Stimulated activated memory B cell treated with anti-CD40 and anti-IgM and Interleukin-4, amounts not matched to agents 10 μg/mL and 1 μg/mL and 100 μg/mL, for 72 hours (primary cell): ENCODE measurements at places on chromosomes 16 and 17.

GRCh38 chr17:27760069-27760885 is 40.1 kb downstream of the NOS2 start:
- peaks cover 31% of the 10 kb centered on the region for H3K27me3 ChIP-seq
- H3K4me1 ChIP-seq, result peaks cover 5% of the 10 kb centered on the region

- no peak for ATAC-seq
- no peak overlapping the region for H3K27ac ChIP-seq
- no peaks in the 10 kb centered on the region for H3K36me3 ChIP-seq
- H3K4me1 ChIP-seq, result no peaks in the 10 kb centered on the region
- no peak overlapping the region for H3K4me3 ChIP-seq
Observed at GRCh38 chr16:66107661-66108060, 258.8 kb upstream of the CDH5 start.

DNA sequence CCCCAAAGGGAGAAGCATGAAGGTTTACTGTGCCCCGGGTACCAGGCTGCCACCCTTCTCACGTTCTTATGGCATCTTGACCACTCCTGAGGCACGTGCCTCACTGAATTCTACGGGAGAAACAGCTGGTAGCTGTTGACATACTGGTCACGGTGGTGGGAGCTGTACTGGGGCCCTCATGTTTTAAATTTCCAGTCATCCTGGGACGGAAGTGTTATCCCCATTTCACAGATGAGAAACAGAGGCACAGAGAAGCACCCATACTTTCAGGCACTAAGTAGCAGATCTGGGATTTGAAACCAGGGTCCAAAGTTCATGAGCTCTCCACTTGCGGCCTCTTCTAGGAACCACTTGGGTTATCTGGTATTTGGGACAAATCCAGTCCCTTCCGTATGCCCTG is 26.3 kb upstream of the DOC2B start:
- H3K36me3 ChIP-seq, result peaks cover 6% of the 10 kb centered on the region
- no peak for ATAC-seq
- no peaks in the 10 kb centered on the region for H3K4me1 ChIP-seq
- no peaks in the 10 kb centered on the region for H3K27me3 ChIP-seq
- H3K4me3 ChIP-seq, result no peak overlapping the region
- H3K27ac ChIP-seq, result no peak overlapping the region

- no peaks in the 10 kb centered on the region for H3K36me3 ChIP-seq
- peaks cover 23% of the 10 kb centered on the region for H3K27me3 ChIP-seq
- peaks cover 16% of the 10 kb centered on the region for H3K4me1 ChIP-seq
- no peak overlapping the region for H3K27ac ChIP-seq
Observed at GRCh38 chr17:50955160-50955559, 89.0 kb upstream of the TOB1 start.

GRCh38 chr17:69654981-69655855 is 240.7 kb downstream of the MAP2K6 start:
- peaks cover 1% of the 10 kb centered on the region for H3K27me3 ChIP-seq
- ATAC-seq, result no peak

- no peak for ATAC-seq
- peaks cover 37% of the 10 kb centered on the region for H3K27me3 ChIP-seq
- H3K27ac ChIP-seq, result no peak overlapping the region
- H3K36me3 ChIP-seq, result no peaks in the 10 kb centered on the region
- no peak overlapping the region for H3K4me3 ChIP-seq
- peaks cover 6% of the 10 kb centered on the region for H3K4me1 ChIP-seq
Observed at GRCh38 chr16:85398050-85398451, 215.1 kb upstream of the GSE1 start.

DNA sequence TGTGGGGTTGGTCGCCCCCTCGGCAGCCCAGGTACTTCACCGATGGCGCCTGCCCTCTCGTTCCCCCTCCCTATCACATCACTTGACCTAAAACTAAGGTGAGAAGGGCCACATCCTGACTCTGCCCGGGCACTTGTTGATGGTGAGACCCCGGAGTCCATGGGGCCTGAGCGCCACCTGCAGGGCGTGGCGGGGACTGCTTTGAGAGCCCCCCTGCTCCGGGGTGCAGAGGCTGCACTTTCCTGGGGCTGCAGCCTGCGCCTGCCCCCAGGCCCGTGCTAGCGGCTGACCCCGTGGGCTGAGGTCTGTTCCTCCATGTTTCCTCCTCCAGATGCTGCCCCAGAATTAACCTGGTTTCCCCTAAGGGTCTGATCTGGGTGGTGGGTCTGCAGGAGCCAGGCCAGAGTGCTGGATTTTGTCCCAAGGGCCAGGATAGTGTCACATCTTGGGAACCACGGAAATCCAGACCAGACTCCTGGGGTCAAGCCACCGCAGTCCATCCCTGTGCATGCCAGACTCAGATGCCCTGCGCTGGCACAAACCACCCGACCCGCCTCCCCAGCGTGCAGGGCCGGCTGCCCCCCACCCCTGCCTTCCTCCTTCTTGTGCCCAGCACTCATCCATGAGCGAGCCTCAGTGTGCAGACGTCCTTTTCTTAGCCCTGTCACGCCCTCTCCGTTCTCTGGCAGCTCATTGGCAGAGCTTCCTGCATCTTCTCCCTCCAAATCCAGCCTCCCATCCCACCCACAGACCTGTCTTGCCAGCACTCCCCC is 2.7 kb downstream of the NDUFAF8 start:
- H3K4me3 ChIP-seq, result no peak overlapping the region
- H3K36me3 ChIP-seq, result peaks cover 21% of the 10 kb centered on the region
- H3K27ac ChIP-seq, result peak overlapping the region; percentile 41
- ATAC-seq, result no peak
- no peaks in the 10 kb centered on the region for H3K27me3 ChIP-seq

- ATAC-seq, result no peak
- peaks cover 7% of the 10 kb centered on the region for H3K4me1 ChIP-seq
- H3K27me3 ChIP-seq, result no peaks in the 10 kb centered on the region
- H3K27ac ChIP-seq, result peak overlapping the region; percentile 4
- no peak overlapping the region for H3K4me3 ChIP-seq
Observed at GRCh38 chr16:31128711-31129567, 6.6 kb downstream of the PRSS8 start.

DNA sequence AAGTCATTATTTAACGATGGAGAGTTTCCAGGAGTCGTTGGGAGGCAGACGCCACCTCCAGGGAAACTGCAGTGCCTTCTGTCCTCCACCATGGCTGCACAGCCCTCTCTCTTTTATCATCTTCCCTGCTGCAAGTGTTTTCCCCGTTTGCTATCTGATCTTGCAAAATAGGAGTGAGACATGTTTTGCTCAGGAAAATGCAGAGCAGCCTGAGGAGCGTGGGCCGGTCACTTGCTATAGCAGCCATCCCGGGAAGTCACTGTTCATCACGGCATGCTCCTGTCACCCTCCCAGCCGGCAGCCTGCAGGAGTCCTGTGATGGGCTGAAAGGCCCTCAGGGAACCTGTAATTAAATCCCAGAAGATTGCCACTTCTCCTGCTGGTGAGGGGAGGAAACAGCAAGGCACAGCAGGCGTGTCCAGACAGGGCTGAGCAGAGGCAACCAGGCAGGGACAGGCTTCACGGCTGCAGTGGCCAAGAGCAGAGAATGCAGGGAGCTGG is 143.1 kb downstream of the GSG1L start:
- no peak overlapping the region for H3K27ac ChIP-seq
- ATAC-seq, result no peak
- H3K4me1 ChIP-seq, result no peaks in the 10 kb centered on the region
- peaks cover 51% of the 10 kb centered on the region for H3K27me3 ChIP-seq

DNA sequence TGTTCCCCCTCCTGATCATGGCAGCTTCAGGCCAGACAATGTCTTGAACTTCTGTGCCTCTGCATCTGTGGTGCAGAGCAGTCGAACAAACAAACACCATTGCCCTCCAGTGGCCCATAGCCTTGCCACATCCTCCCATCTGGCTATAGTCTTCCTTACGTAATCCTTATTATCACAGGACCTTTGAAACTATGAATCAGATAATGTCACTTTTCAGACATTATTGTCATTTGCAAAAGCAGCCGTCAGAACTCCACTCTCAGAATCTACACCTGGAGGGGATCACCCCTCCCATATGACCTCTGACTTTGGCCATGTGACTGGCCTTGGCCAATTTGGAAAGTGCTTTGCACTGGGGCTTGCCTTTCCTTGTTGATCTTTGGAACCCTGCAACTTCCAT is 387.3 kb downstream of the MAF start:
- H3K27me3 ChIP-seq, result no peaks in the 10 kb centered on the region
- no peak overlapping the region for H3K4me3 ChIP-seq
- H3K36me3 ChIP-seq, result peaks cover 7% of the 10 kb centered on the region
- ATAC-seq, result no peak
- H3K27ac ChIP-seq, result no peak overlapping the region

GRCh38 chr17:34503528-34504195 is 75.7 kb upstream of the TMEM132E start:
- no peak overlapping the region for H3K4me3 ChIP-seq
- no peaks in the 10 kb centered on the region for H3K4me1 ChIP-seq
- no peaks in the 10 kb centered on the region for H3K36me3 ChIP-seq
- no peak for ATAC-seq

- H3K27ac ChIP-seq, result peak overlapping the region; percentile 96
- no peaks in the 10 kb centered on the region for H3K27me3 ChIP-seq
- H3K4me1 ChIP-seq, result peaks cover 60% of the 10 kb centered on the region
- no peak for ATAC-seq
Observed at GRCh38 chr17:7846063-7846735, 8.7 kb upstream of the TMEM88 start.

DNA sequence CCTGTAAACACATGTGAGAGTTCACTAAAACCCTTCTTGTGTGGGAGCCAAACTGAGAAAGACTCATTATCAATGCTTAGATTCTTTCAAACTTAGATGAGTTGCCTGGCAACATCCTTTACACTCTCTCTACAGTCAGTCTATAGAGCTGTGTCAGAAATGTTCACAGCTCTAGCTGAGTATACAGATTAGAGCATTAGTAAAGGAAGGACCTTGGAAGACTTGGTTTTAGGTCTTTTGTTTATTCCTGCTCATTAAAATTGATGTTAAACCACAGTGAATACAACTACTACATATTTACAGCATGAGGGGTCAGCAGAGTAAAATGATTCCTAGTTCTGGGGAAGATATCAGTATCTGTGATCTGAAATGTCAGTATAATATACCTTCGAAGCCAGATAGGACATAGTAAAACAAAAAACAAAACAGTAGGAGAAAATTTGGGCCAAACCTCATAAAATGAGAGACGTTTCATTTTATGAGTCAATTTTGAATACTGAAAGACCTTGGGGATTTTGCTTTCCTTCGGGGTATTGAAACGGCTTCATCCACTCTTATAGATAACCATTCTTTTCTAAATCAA is 186.0 kb downstream of the TANC2 start:
- no peaks in the 10 kb centered on the region for H3K27me3 ChIP-seq
- H3K4me3 ChIP-seq, result no peak overlapping the region
- H3K36me3 ChIP-seq, result no peaks in the 10 kb centered on the region
- ATAC-seq, result no peak
- H3K4me1 ChIP-seq, result peaks cover 22% of the 10 kb centered on the region

- H3K27me3 ChIP-seq, result no peaks in the 10 kb centered on the region
- H3K4me1 ChIP-seq, result peaks cover 46% of the 10 kb centered on the region
- H3K4me3 ChIP-seq, result peak overlapping the region; percentile 75
- H3K36me3 ChIP-seq, result no peaks in the 10 kb centered on the region
Observed at GRCh38 chr16:29290631-29291247, 115.8 kb downstream of the NPIPB11 start.

- peaks cover 70% of the 10 kb centered on the region for H3K27me3 ChIP-seq
- H3K27ac ChIP-seq, result no peak within 1 kb of the TSS
- peaks cover 7% of the 10 kb centered on the region for H3K4me1 ChIP-seq
Observed at GRCh38 chr16:89200124-89200849, at the start of gene SLC22A31. TSS of gene SLC22A31 (minus strand) at chr16:89200537. CDS start at chr16:89200501, 36 bp downstream.

GRCh38 chr16:50635505-50636392 is 45.4 kb downstream of the SNX20 start:
- H3K4me3 ChIP-seq, result no peak overlapping the region
- H3K36me3 ChIP-seq, result no peaks in the 10 kb centered on the region
- no peaks in the 10 kb centered on the region for H3K4me1 ChIP-seq
- peak; percentile 32 for ATAC-seq
- H3K27ac ChIP-seq, result no peak overlapping the region
- peaks cover 21% of the 10 kb centered on the region for H3K27me3 ChIP-seq

GRCh38 chr16:65042438-65043365 is 79.2 kb downstream of the CDH11 start:
- H3K36me3 ChIP-seq, result no peaks in the 10 kb centered on the region
- no peak for ATAC-seq
- H3K27me3 ChIP-seq, result no peaks in the 10 kb centered on the region
- H3K4me1 ChIP-seq, result no peaks in the 10 kb centered on the region
- no peak overlapping the region for H3K27ac ChIP-seq

- H3K4me3 ChIP-seq, result no peak overlapping the region
- H3K36me3 ChIP-seq, result no peaks in the 10 kb centered on the region
- no peak overlapping the region for H3K27ac ChIP-seq
- no peak for ATAC-seq
Observed at GRCh38 chr16:1895068-1895467, 23.1 kb upstream of the MEIOB start.

DNA sequence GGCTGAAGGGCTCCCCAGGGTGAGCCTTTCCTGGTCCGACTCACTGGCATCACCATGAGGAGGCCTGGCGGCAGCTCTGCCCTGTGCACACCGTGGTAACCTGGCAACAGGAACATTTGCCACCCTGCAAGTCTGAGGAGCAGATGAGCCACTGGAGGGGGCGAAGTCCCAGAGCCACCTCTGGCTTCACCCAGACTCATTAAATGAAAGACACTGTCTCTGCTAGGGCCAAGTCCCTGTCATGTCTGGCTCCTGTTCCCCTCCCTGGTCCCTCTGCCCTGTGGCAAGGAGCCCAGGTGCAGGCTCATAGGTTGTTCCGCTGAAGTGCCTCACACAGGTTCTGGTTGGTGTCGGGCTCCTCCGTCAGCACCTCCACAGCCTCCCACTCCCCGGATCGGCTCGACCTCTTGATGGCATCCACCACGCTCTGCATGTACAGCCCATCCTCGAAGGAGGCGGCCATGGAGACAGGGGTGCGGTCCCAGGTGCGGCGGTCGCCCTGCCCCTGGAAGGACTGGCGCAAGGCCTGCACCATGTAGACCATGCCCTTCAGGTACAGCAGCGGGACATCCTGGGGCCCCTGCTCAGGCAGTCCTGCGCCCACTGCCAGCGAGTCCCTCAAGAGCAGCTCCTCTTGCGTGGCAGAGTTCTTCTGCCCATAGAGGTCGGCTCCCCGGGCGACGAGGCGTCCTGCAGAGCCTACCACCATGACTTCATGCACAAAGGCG is 8.4 kb downstream of the C16orf86 start:
- peak overlapping the region; percentile 62 for H3K27ac ChIP-seq
- no peak overlapping the region for H3K4me3 ChIP-seq
- ATAC-seq, result peak; percentile 22
- H3K4me1 ChIP-seq, result peaks cover 31% of the 10 kb centered on the region

GRCh38 chr17:82627405-82627804 is 20.8 kb downstream of the WDR45B start:
- ATAC-seq, result no peak
- H3K4me1 ChIP-seq, result no peaks in the 10 kb centered on the region
- H3K27ac ChIP-seq, result no peak overlapping the region
- H3K4me3 ChIP-seq, result no peak overlapping the region

DNA sequence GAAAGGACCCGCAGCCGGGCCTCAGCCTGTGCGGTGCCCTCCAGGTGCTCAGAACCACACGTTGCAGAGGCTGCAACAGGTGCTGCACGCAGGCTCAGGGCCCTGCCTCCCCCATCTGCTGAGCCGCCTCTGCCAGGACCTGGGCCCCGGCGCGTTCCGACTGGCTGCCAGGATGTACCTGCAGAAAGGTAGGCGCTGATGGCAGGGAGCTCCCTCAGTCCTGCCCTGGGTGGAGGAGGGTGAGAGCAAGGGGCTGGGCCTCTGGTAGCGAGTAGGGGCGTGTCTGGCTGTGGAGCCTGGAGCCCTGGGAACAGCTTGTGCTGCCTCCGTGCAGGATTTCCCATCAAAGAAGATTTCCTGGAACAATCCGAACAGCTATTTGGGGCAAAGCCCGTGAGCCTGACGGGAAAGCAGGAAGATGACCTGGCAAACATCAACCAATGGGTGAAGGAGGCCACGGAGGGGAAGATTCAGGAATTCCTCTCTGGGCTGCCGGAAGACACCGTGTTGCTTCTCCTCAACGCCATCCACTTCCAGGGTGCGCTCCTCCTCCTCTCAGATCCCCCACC is 4.4 kb downstream of the SERPINF2 start:
- H3K27ac ChIP-seq, result no peak overlapping the region
- H3K36me3 ChIP-seq, result no peaks in the 10 kb centered on the region
- H3K4me1 ChIP-seq, result peaks cover 1% of the 10 kb centered on the region
